ENCODE measurements at places on chromosomes 2 and 18. TPM values are rescaled to one million over a fixed set of nuclear protein-coding genes. Genes with fewer than 3 reads are reported as not detected.
A peak's percentile ranks its signal among the peaks of the same experiment; 100 is the strongest.

DNA sequence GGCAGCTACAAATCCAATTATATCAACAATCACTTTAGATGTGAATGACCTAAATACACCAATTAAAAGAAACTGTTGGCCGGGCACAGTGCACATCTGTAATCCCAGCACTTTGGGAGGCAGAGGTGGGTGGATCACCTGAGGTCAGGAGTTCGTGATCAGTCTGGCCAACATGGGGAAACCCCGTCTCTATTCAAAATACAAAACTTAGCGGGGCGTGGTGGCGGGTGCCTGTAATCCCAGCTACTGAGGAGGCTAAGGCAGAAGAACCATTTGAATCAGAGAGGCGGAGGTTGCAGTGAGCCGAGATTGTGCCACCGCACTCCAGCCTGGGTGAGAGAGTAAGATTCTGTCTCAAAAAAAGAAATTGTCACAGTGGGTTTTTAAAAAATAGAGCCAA is 49.5 kb downstream of the ATL2 start:
- H3K27me3 ChIP-seq, result no peaks in the 10 kb centered on the region
- no peak overlapping the region for H3K27ac ChIP-seq
- no peak for DNase-seq
- peaks cover 24% of the 10 kb centered on the region for H3K36me3 ChIP-seq
- H3K4me1 ChIP-seq, result no peaks in the 10 kb centered on the region
- no peak overlapping the region for H3K4me3 ChIP-seq

DNA sequence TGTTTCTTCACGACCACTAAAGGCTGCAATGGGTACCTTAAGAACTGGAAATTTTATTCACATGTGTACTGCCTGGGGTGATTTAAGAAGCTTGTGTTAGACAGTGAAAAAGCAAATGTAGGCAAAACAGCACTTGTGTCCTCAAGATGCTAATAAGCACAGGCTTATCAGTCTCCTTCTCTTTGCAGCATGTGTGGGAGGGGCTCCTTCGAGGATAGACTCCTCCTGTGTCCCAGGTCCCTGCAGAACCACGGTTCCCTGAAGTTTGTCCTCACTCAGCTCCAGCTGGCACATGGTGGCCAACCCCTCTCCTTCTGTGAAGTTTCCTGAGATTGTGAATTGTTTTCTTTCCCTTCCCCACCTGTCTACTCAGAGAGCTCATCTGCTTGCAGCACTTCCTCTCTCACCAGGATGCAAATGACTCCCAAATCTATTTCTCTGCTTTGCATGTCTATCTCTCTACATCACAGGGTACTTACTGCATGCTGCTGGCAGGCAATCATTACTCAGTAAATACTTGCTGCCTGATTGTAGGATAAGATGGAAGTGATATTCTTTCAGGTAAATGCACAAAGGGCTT is 589.6 kb upstream of the KLHL29 start:
- H3K27ac ChIP-seq, result no peak overlapping the region
- no peaks in the 10 kb centered on the region for H3K27me3 ChIP-seq
- no peaks in the 10 kb centered on the region for H3K36me3 ChIP-seq
- no peak for DNase-seq
- H3K4me1 ChIP-seq, result peaks cover 22% of the 10 kb centered on the region

- H3K4me3 ChIP-seq, result no peak overlapping the region
- H3K27ac ChIP-seq, result no peak overlapping the region
- peaks cover 32% of the 10 kb centered on the region for H3K4me1 ChIP-seq
Measured at GRCh38 chr2:236575510-236575909, 5.9 kb downstream of the ACKR3 start.

DNA sequence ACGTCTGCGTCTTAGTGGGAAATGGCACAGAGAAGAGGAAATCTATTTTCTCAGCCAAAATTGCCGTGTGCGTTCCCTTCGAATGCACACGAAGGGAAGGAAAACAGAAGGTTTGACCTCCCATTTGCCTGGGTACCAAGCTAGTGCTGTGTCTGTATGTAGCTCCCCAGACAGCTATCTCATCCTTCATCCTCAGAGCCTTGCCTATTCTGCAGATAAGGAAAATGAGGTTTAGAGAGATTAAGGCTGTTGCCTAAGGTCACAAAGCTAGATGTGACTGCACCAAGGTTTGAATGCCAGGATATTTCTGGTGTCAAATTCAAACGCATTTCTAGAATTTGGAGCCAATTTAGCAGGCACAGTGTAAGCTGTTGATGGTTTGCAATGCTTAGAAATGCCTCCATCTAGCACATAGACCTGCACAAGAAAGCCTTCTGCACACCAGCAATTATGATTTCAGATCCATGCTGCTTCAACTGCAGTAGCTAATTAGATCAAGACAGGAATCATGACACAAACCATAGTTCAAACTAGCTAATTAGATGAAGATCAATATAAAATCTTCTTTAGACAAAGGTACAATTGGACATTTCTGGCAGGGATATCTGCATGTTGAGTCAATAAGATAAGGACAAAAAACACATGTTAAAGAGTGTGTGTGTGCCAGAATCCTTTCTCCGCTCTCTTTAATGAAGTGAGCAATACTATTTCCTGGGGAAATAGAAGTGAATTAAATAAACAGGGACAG is 115.1 kb downstream of the CMPK2 start:
- H3K4me1 ChIP-seq, result peaks cover 6% of the 10 kb centered on the region
- H3K27me3 ChIP-seq, result peaks cover 3% of the 10 kb centered on the region
- no peak overlapping the region for H3K4me3 ChIP-seq
- no peaks in the 10 kb centered on the region for H3K36me3 ChIP-seq

Gene AQP12B
- not detected for total RNA-seq

Gene CFC1
- not detected for total RNA-seq

DNA sequence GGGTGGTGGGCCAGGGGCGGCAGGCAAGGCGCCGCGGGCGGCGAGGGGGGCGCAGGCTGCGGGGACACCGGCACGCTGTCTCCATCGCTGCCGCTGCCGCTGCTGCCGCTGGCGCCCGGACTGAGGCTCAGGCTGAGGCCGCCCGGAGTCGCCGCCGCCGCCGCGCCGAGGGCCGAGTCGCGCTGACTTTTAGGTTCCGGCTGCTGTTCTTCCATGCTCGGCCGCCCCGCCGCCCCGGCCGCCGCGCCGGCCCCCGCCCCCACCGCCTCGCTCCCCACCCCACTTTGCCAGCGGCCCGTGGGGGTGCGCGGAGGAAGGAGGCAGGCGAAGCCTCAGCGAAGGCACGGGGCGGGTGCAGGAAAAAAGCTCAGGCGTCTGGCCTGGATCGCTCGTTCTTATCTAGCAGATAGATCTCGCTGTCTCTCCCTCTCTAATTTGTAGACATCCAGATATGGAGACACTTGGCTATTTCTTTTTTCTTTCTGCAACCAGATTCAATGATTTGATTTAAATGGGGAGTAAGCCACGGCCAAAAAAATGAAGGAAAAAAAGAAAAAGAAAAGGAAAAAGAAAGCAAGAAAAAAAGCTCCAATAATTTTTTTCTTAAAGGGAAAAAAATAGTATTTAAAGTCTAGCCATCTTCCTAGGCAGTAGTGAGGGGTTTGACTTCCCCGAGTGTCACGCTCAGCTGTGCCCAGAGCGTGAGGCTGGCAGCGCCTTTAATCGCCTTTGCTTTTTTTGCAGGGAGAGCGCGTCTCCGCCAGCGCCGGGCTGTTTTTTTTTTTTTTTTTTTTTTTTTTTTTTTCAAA is at the start of gene EN1:
EN1 (minus strand) TSS at position 696 of the 809 bp plus-strand sequence; CDS start at position 215, 481 bp downstream.
- H3K4me1 ChIP-seq, result no peaks in the 10 kb centered on the region
- no peak within 1 kb of the TSS for H3K27ac ChIP-seq
- H3K27me3 ChIP-seq, result no peaks in the 10 kb centered on the region
- H3K4me3 ChIP-seq, result no peak within 1 kb of the TSS
- no peak for DNase-seq

Gene CYP27C1
- total RNA-seq, result 0.30 TPM

Gene FER1L5
- total RNA-seq, result 0.04 TPM

Gene GCG
- not detected for total RNA-seq

DNA sequence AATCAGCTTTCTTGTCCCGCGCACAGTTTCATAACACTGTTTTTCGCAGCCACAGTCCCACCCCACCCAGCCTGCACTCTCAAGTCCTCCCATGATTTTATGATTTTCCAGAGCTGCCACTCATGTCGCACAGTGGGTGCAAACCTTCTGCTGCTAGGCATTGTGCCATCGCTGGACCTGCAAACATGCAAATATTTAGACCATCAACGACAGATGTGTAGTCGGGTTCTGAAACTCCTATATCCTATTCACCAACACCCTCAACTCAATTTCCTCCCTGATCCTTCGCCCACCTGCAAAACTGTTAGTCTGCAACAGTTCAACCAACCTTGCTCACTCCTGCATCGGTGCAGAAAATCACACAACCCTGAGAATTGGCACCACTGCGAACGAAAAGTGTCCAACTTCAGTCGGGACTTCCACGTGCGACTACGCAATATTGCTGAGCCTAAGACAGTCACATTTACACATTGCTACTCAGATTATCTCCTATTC is 871 bp upstream of the ALS2 start:
- no peak for DNase-seq
- no peaks in the 10 kb centered on the region for H3K36me3 ChIP-seq
- H3K27me3 ChIP-seq, result no peaks in the 10 kb centered on the region
- H3K27ac ChIP-seq, result peak overlapping the region; percentile 62
- H3K4me3 ChIP-seq, result peak overlapping the region; percentile 70

DNA sequence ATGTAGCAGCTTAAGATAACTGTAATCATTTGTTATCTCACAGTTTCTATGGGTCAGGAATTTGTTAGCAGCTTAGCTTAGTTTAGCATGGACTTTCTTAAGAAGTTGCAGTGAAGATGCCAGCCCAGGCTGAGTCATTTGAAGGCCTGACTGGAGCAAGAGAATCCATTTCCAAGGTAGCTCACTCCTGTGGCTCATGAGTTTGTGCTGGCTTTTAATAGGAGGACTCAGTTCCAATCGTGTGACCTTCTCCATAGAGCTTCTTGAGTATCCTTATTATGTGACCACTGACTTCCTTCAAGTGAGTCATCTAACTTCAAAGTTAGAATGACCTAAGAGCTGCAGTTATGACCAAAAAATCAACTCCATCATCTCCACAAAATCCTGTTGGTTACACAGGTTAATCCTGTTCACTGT is 1.4 kb downstream of the GPATCH11 start:
- no peak overlapping the region for H3K4me3 ChIP-seq
- peaks cover 13% of the 10 kb centered on the region for H3K36me3 ChIP-seq
- H3K27me3 ChIP-seq, result no peaks in the 10 kb centered on the region
- H3K27ac ChIP-seq, result no peak overlapping the region
- no peak for DNase-seq
- peaks cover 11% of the 10 kb centered on the region for H3K4me1 ChIP-seq

DNA sequence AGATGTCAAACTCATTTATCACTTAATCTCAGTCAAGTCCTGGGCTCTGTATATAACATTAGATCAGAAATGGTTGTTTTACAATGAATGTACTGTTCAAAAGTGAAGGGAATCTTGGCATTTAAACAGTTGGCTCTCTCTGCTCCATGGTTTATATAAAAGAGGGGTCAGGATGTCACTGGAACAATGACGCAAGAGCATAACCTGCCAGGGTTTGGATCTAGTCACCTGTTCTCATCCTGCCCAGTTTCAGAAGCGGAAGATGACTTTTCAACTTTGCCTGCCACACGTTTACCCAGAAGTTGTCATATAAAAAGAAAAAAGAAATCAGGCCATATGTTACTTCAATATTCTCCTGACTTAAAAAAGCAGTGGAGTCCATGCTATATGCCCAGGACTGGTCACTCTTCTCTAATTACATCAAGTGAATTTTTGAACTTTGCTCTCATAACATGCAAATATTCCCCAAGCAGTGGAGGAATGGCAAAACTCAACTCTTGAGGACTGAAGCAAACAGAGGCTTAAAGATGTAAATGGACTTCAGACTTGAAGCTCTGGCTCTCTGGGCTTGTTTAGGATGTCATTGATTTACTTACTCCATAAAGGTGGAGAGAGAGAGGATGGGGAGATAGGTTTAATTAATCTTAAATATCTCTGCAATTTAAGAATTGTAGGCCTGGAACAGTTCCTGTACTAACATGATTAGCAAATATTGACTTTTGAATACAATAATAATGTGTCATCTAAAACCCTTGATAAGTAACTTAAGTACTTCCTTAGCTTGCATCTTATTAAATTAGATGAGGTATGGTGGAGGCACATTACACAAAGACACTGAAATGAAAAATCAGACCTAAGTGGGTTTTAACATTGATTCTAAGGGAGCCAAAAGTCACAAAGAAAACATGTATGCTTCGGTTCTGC is 58.3 kb downstream of the ETAA1 start:
- H3K4me1 ChIP-seq, result no peaks in the 10 kb centered on the region
- 0 out of 2 replicates have a peak, but pooled peaks cover 3% of the 10 kb centered on the region for H3K27me3 ChIP-seq
- H3K36me3 ChIP-seq, result no peaks in the 10 kb centered on the region
- DNase-seq, result no peak

GRCh38 chr2:70118798-70119454 is 31.6 kb downstream of the PCBP1 start:
- DNase-seq, result peak; percentile 77
- no peak overlapping the region for H3K27ac ChIP-seq
- H3K27me3 ChIP-seq, result no peaks in the 10 kb centered on the region
- H3K4me1 ChIP-seq, result peaks cover 74% of the 10 kb centered on the region

Gene SERPINB11
- total RNA-seq, result not detected

DNA sequence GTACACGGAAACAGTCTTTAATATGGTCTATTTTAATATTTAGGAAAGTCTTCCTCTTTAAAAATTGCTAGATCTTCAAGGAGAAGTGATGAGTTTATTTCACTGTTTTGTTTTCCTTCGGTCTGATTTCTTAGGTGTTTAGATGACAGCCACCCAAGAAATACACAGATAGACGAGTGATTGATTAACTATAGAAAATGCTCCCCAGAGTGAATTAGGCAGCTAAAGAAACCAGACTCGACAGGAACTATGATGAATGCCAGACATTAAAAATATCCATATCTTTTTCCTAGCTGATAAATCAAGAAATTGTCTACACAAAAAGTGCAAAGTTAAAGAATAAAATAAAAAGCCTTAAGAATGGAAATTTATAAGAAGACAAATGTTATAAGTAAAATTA is 888.7 kb upstream of the CNTNAP5 start:
- H3K27ac ChIP-seq, result no peak overlapping the region
- peaks cover 6% of the 10 kb centered on the region for H3K27me3 ChIP-seq
- DNase-seq, result no peak

DNA sequence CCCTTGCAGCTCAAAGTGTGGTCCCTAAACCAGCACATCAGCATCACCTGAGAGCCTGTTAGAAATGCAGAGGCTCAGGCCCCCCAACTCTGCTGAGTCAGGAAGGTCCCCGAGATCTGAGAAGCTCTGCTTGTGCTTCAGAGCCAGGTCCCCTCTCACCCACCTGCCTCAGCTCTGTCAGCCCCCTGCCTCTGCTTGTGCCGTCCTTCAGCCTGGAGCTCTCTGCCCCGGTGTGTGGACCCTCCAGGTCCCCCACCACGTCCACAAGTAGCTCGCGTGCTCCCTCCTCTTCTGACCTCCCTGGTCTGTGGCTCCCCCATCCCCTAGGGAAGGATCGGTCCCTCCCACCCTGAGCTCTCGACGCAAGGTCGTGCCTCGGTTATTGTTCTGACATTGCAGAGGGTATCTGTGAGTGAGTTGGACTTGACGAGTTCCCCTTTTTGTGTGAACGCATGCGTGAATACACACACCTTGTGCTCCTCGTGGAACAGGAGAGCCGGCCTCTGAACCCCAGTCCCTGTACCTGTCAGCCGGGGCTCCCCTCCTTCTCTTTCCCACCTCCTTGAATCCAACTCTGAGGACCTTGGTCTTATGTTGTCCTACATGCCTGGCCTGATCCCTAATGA is 75.5 kb upstream of the TAF1B start:
- no peaks in the 10 kb centered on the region for H3K27me3 ChIP-seq
- peaks cover 9% of the 10 kb centered on the region for H3K4me1 ChIP-seq
- no peak for DNase-seq
- no peak overlapping the region for H3K4me3 ChIP-seq

Gene OTOS
- total RNA-seq, result 0.73 TPM
